ENCODE measurements at places on chromosomes 5 and 9. TPM values are rescaled to one million over a fixed set of nuclear protein-coding genes. Genes with fewer than 3 reads are reported as not detected.

- DNase-seq, result no peak
- H3K27ac ChIP-seq, result peak overlapping the region; percentile 52
- H3K4me3 ChIP-seq, result no peak overlapping the region
- no peaks in the 10 kb centered on the region for H3K27me3 ChIP-seq
These were observed 327.8 kb downstream of the TMEM167A start for GRCh38 chr5:82749461-82749820.

DNA sequence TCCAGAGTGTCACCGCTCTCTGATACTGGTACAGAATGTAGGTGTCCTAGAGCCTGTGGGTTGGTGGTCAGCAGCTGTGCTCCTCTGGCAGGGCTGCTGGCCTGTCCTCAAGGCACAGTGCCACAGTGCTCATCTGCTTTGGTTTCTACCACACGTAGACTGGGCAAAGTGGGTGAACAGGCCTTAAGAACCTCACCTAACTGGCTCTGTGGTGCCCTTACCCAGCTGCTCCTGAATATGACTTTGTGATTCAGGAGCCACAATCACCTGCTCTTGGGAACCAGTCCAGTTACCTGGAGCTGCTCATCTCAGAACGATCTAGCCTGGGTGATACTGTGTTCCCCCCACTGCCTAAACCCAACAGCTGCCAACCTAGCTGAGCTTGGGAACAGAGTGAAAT lies 6.4 kb downstream of the NOP16 start:
- no peak for DNase-seq
- H3K27ac ChIP-seq, result no peak overlapping the region
- no peak overlapping the region for H3K4me3 ChIP-seq
- no peaks in the 10 kb centered on the region for H3K27me3 ChIP-seq

GRCh38 chr9:129989740-129990139 lies 53.2 kb downstream of the FNBP1 start:
- no peak overlapping the region for H3K4me3 ChIP-seq
- DNase-seq, result no peak
- no peaks in the 10 kb centered on the region for H3K27me3 ChIP-seq
- H3K27ac ChIP-seq, result peak overlapping the region; percentile 93

DNA sequence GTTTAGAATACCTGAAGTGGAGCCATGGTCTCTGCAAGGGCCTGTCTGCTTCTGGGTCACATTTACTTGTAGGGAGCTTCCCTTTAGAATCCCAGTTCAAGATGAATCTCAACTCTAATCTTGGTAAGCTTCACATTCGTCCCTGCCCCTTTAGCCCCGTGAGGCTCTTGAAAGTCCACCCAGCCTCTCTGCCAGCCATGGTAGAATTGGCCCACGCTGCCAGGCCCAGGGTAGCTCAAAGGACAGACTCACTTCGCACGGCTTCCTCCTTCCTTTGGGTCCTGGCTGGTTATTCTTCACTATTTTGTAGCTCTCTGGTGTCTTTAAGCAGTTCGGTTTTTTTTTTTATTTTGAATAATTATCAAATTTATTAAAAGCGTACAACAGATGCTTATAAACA lies 28.6 kb upstream of the NKX2-5 start:
- no peaks in the 10 kb centered on the region for H3K36me3 ChIP-seq
- no peak overlapping the region for H3K4me3 ChIP-seq
- H3K4me1 ChIP-seq, result no peaks in the 10 kb centered on the region
- no peak for DNase-seq
- peaks cover 46% of the 10 kb centered on the region for H3K27me3 ChIP-seq

DNA sequence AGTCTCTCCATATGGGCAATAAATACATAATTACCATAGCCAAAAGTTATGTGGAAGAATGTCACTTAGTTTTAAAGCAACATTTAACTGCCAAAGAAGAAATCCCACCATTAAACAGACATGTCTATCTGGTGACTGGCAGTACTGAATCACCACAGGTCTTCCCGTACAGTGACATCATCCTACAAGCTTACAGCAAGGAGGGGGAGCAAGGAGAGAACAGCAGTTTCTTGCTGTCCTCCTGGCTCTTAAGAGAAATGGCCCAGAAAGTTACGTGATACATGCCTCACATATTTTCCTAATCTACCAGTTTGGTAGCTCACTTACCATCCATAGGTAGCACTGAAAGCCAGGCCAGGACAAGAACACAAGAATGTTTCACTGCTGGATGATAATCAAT lies 671.0 kb downstream of the DMRTA1 start:
- no peak overlapping the region for H3K4me3 ChIP-seq
- no peaks in the 10 kb centered on the region for H3K4me1 ChIP-seq
- no peak overlapping the region for H3K27ac ChIP-seq
- no peaks in the 10 kb centered on the region for H3K36me3 ChIP-seq
- peaks cover 3% of the 10 kb centered on the region for H3K27me3 ChIP-seq

DNA sequence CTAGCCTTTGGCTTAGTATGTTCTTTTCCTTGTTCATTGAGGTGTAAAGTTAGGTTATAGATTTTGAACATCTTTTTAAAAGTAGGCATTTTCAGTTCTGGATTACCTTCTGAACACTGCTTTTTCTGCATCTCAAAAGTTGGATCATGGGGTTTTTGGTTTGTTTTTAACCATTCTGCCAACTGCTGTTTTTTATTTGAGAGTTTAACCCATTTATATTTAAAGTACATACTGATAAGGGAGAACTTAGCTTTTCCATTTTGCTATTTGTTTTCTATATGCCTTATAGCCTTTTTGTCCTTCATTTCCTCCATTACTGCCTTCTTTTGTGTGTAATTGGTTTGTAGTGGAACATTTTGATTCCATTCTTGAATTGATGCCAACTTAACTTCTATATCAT lies 30.5 kb upstream of the ZNF169 start:
- no peak overlapping the region for H3K27ac ChIP-seq
- H3K27me3 ChIP-seq, result peaks cover 16% of the 10 kb centered on the region
- no peaks in the 10 kb centered on the region for H3K4me1 ChIP-seq
- H3K36me3 ChIP-seq, result peaks cover 4% of the 10 kb centered on the region
- no peak overlapping the region for H3K4me3 ChIP-seq
- no peak for DNase-seq

- no peaks in the 10 kb centered on the region for H3K27me3 ChIP-seq
- no peak overlapping the region for H3K27ac ChIP-seq
- DNase-seq, result no peak
- no peaks in the 10 kb centered on the region for H3K36me3 ChIP-seq
- H3K4me3 ChIP-seq, result no peak overlapping the region
- no peaks in the 10 kb centered on the region for H3K4me1 ChIP-seq
These were observed 2053.1 kb downstream of the EFNA5 start for GRCh38 chr5:105617436-105618215.

DNA sequence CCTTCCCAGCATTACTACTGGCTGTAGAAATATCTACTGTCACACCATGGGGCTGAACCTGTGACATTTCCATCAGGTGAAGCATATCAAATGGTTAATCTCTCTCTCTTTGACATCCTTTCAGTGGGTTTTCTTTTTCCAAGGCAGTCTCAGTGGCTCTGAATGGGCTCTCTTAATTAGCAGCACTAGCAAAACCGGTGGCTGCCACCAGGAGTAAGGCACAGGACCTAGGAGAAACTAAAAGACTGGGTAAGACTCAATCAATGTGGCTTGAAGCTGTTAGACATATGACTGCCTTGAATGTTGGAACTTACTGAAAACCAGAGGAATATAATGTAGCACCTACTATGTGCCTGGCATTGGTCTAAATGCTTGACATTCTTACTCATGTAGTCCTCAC lies 445.0 kb upstream of the KIF2A start:
- peaks cover 2% of the 10 kb centered on the region for H3K36me3 ChIP-seq
- DNase-seq, result no peak
- H3K4me1 ChIP-seq, result peaks cover 3% of the 10 kb centered on the region
- H3K27ac ChIP-seq, result no peak overlapping the region
- no peak overlapping the region for H3K4me3 ChIP-seq

DNA sequence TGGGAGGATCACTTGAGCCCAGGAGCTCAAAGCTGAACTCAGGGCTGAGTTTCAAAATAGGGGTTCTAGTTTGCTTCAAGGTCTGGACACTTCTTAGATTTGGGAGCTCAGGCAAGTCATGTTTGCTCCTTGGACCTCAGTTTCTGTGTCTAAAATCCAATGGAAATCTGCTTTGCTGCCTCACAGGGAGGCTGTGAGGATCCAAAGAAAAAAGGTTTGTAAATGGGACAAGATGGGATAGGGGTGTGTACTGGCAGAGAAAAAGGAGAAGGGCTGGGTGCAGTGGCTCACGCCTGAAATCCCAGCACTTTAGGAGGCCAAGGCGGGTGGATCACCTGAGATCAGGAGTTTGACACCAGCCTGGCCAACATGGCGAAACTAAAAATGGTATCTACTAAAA lies 39.6 kb upstream of the SH3PXD2B start:
- DNase-seq, result no peak
- H3K4me3 ChIP-seq, result no peak overlapping the region

Gene TRAF1
- 11.3 TPM for total RNA-seq

Gene ZNG1C
- total RNA-seq, result 28.4 TPM

Gene ELOVL7
- 0.28 TPM for total RNA-seq

Gene MEF2C
- total RNA-seq, result 25.4 TPM
